NCI-H1417 treated with DMSO at 0.1 percent for 48 hours (cell line): ENCODE measurements at places on chromosomes 4 and X.

DNA sequence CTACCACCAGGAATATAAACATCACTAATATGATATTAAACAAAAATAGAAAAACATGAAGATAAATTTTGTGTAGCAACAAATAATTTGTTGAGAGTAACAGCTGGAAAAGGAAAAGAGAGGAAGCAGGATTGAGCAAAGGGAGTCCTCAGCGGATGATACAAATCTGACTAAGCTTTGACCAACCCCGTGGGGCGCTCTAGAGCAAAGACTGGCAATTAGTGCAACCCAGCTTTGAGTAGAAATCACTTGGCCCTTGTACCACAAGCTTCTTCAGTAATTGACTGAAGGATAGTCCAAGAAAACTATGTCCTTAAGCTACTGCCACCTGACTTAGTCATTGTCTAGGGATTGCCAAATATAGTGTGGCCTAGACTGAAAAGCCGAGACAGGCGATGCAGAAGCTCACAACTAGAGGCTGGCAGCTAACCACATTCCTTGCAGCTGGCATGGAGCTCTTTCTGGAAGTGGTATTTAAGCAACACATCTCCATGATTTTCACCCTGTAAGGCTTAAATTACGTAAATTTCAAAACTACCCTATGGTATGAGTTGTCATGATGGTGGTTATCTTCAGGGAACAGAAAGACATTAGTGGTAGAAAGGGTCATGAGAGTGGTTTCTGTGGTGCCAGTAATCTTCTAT lies 396.0 kb downstream of the PDGFC start:
- DNase-seq: no peak

DNA sequence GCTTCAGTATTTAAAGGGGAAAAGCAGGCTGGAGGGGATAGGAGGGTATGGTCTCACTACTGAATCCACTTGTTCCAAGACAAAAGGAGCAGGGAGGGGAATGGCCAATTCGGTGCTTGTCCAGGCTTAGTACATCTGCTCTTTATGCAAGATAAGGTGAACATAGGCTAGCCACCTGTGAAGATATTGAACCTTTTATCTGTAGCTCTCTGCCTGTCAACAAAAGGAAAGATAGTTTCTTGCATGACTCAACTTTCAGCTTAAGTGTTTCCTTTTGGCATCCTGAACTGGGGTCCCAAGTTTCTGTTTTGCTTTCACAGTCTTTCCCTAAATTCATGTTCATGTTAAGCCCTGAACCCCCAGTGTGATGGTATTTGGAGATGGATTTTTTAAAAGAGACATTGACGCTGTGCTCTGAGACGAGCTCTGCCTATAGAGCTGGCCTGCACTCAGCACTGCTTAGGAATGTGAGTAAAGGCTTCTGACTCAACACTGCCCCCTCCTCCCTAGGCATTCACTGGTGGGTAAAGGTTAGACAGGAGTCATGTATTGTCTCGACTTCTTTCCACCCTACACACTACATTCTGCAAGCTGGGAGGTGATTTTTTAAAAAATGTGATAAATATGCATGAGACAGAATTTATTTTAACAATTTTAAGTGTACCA lies 28.2 kb downstream of the FAM149A start:
- DNase-seq: no peak

DNA sequence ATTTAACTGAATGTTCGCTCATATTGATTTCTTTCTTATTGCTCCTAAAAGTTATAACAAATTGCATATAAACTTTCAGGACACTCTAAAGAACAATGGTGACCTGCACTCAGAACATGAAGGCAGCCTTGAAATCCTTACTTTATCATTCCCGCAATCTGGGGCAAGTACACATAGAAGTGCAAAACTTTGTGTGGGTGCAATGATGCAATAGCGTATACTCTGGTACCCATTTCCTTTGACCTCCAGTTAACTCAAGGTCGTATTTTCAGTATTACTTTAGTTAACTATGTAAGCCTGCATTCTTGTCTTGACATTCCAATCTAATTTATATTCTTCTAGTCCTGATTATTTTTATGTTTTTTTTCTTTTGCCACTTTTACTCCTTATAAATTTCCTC lies 64.7 kb downstream of the C4orf46 start:
- no peak for DNase-seq

GRCh38 chr4:150173982-150174398 lies 95.7 kb downstream of the DCLK2 start:
- DNase-seq: no peak

GRCh38 chr4:140151699-140152012 lies 2.3 kb downstream of the MAML3 start:
- DNase-seq: peak; percentile 86

- no peak for DNase-seq
Observed at GRCh38 chrX:131317326-131317725, 28.2 kb upstream of the IGSF1 start.

DNA sequence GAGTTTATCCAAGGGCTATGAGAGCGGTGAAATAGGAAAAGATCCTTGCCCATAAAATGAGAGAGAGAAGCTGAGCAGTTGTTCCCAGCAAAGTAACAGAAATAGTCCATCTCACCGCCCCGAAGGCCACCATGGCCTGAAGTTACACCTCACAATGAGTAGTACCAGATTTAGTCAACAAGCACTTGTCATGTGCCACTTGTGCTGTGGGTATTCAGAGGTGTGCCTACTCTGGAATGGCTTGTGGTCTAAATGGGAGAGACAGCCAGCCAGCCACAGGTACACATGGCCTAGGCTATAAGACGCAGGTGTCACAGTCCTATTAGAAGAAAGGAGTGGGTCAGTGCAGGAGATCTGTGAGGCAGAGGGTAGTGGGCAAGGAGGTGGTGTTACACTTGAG lies 54.6 kb upstream of the MAP3K15 start:
- no peak for DNase-seq

GRCh38 chr4:172660251-172660650 lies 508.4 kb upstream of the GALNT7 start:
- DNase-seq: no peak

DNA sequence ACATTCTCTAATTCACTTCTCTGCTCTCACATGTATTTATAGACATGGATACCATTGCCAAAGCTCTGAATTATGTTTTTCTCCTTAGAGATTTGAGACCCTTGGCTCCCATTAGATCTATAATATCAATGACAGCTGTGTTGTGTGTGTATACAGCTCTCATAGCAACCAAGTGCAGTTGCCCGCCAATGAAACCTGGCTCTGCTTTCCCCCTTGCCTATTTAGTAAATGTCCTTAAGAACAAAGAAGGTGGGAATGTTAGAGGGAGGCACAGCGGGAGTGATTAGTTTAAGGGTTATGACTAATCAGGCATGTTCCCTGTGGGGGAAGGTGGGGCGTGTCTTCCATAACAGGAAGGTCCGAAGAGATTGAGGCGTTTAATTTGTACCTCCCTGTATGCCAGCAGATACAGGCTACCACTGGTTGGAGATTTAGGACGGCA lies 100.5 kb upstream of the TBC1D9 start:
- DNase-seq: peak; percentile 10

- DNase-seq: no peak
Observed at GRCh38 chr4:55910140-55910539, 38.6 kb upstream of the CEP135 start.

DNA sequence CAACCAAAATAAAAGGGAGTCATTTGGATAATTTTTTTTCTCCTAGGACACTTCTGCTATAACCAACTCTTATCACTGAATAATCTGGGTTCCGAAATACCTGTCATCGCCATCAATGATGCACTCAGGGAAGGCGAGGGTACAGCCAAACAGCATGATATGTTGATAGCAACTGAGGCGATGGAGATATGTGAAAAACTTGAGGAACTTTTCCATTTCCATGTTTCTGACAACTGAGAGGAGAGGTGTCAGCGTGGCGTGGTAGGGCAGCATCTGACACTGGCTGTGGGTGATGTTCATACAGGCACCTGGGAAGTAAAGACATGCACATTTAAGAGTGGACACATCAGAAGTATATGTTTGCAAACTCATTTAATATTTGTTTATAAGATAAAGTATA lies 74.6 kb downstream of the CORIN start:
- DNase-seq: no peak

- DNase-seq: no peak
Observed at GRCh38 chrX:729583-730409, 99.2 kb downstream of the SHOX start.

DNA sequence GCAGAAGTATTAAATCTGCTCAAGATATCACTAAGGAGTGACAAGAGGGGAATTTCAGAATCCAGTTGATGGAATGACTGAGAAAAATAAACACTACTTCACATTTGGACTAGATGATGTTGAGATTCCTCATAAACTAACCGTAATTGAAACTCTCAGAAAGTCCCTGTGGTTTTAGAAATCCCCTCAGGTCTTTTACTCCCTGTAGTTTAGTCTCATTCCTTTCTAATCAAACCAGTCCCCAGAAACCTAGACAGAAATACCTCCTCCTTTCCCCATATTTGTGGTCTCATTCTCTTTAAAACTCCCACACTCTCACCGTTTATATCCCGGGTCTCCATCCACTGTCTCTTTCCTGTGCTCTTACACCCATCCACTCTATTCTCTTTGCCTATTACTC lies 15.0 kb upstream of the TLR1 start:
- DNase-seq: no peak

DNA sequence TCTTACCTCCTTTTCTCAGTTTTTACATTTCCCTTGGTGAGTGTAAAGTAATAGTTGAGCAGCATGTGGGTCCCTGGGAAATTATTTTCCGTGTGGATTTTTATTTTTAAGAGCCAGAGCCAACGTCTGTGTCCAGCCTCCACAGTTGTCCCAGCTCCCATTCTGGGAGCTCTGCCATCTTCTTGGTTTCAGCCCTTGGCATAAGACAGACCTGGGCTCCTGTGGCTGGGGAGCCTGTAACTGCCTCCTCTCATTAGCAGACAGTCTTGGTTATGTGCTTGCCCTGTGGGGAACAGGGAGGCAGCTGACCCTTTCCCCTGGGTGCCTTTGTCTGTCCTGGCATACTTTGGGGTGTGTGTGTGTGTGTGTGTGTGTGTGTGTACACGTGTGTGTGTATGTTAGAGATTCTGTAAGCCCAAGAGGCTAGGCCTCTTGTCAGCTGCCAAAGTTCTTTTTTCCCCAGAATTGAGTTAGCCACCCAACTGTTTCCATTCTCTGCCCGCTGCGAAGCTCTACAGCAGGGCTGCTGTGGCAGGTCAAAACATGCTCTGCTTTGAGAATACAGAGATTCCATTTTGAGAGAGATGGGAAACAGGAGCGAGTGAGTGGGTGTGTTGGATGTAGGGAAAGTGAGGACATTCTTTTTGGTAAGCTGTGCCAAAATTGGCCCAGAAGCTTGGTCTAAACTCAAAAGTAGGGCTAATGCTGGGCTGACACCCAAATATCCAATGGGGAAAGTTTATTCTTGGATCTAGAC lies 140.7 kb downstream of the TMEM164 start:
- DNase-seq: no peak

DNA sequence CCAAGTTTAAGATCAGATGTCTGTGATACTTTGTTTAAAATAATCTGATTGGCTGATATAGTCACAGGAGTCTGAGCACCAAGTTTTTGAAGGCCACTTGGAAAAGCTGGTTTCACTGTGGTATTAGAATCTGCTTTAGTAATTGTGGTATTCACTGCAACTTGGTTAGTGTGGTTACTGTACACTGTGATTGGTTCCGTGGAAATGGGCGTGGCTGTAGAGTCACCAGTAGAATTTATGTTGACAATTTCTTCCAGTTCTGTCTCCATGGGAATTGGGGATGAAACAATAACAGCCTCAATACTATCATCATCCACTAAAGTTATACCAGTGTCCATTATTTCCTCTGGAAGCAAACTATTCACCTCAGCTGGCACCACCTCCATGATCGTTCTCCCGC lies 26.2 kb downstream of the LIN54 start:
- DNase-seq: no peak

- no peak for DNase-seq
Observed at GRCh38 chrX:39167791-39168190, 366.5 kb downstream of the MID1IP1 start.

DNA sequence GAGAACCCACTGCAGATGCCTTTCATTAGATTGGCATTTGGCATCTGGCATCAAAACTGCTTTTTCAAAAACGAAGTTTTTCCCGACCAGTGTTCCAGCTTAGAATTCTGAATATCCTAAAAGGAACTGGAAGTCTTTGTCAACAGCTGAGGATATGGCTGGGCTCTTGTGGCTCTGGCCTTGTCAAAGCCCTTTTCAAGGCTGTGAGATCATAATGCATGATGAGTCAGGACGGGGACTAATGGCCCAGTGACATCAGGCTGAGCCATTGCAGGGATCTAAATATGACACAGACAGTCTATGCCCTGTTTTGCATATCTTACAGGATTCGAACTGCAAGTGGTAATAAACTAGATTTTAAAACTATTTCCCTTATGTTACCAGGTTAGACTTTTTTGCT lies 306.4 kb downstream of the PTTG2 start:
- DNase-seq: no peak

- DNase-seq: no peak
Observed at GRCh38 chr4:171117457-171117856, 695.7 kb upstream of the GALNTL6 start.

- DNase-seq: no peak
Observed at GRCh38 chr4:28665306-28665705, 1804.7 kb downstream of the STIM2 start.

DNA sequence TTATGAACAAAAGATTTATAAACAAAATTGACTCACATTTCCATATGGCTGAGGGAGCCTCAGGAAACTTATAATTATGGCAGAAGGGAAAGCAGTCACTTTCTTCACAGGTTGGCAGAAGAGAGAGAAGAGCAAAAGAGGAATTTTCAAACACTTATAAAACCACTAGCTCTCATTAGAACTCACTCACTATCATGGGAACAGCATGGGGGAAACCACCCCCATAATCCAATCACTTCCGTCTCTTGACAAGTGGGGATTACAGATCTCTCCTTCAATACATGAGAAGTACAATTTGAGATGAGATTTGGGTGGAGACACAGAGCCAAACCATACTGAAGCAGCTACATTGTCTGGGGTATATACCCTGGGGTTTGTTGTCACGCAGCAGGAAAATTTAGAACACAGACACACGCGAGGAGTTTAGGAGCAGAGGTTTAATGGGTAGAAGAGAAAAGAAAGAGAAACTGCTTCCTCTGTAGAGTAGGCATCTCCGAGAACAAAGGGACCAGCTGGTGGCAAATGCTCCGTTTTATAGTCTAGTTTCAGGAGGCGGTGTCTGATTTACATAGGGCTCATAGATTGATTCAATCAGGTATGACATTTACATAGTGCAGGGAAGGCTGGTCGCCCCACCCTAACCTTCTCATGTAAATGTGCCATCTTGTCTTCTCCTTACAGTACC lies 2277.7 kb upstream of the AGA start:
- no peak for DNase-seq

DNA sequence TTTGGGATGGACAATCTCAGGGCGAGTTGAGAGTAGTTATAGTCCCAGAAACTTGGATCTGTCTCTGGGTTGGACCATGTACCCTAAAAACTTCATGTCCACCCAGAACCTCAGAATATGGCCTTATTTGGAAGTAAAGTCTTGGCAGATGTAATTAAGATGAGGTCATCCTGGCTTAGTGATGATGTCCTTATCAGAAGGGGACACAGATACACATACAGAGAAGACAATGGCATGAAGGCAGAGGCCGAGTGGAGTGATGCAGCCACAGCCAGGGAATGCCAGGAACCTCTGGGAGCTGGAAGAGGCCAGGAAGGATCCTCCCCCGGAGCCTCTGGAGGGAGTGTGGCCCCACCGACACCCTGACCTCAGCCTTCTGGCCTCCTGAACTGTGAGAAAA lies 61.2 kb upstream of the STX18 start:
- no peak for DNase-seq
